ENCODE measurements at places on chromosomes 3 and 15.

DNA sequence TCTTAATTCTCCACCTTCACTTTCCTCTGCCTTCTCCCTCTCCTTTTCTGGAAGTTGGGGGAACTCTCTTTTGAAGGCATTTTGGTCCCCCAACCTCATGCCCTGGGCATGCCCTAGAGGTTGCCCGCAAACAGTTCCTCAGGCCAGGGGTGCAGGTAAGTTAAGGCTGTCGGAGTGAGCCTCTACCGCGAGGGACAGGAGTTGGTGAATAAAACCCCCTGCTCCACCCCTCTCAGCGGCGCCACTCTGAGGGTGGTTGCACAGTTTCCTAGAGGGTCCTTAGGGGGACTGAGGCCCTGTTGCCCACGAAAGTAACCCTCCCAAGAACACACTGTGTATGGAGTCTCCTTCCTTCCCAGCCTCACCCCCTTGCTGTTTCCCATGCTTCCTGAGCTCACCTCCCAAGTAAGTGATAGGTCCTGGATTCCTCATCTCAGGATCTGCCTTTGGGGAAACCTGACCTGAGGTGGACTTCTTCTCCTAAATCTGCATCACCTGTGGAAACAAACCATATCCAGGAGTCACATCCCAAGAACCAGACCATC is 23.1 kb upstream of the THSD4 start:
- DNase-seq, result no peak

GRCh38 chr3:101509811-101510210 is 3.2 kb downstream of the SENP7 start:
- no peak for DNase-seq

- DNase-seq, result no peak
Measured at GRCh38 chr3:183287301-183287971, 34.4 kb downstream of the B3GNT5 start.

DNA sequence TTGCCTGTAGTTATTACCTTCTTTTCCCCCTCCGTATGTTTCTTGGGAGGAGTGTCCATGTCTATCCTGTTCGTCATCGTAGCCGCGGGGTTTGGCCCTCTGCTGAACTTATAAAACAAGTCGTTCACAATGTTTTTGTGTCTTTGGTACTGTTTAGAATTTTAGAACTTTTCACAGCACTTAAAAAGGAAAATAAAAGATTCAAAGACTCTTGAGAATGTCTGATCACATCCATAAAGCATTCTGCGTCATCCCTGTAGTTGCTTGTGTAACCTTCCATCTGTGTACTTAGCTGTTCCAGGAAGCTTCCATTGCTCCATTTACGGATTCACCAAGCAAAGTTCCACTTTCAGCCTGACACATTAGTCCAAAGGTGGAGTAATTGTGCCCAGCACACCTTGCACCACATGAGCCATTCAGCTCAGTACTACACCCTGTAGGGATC is 677.1 kb upstream of the NR2F2 start:
- DNase-seq, result no peak

DNA sequence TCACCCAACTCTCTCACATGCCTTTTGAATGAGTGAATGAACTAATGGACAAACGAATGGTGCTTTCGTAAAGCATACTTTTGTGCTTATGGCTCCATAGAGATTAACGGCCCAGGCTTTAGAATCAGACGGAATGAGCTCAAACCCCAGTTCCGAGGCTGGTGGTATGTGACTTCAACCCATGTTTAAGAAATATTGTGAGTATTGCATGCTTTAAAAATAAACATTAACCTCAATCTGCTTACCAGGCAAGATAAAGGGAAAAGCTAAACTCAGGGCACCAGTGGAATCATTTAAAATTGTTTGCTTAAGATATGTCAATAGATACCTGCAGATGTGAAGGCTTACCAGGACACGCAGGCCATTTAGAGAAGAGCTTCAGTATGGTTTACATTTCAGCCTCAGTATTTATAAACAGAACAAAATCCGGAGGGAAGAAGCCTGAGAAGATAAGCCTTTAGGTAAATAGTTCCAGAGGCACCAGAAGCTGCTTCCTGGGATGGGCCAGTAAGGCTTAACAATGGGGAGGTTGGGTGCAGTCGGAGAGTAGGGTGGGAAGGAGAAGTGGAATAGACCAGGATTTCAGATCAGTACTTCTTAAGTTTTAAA is 186.4 kb downstream of the ADAMTS9 start:
- no peak for DNase-seq

DNA sequence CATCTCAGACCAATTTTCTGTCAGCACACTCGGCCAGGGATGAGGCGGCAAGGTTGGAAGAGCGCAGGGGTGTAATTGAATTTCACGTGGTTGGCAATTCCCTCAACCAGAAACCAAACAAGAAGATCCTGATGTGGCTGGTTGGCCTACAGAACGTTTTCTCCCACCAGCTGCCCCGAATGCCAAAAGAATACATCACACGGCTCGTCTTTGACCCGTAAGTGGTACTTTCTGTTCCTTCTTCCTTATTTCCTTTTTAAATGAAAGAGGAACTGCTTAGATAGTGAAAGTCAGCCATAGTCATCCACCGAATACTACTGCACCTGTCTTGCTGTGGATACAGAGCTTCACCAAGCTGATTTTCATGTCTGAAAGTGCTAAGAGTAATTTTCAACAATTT is 60.1 kb downstream of the SGO1 start:
- DNase-seq, result no peak

DNA sequence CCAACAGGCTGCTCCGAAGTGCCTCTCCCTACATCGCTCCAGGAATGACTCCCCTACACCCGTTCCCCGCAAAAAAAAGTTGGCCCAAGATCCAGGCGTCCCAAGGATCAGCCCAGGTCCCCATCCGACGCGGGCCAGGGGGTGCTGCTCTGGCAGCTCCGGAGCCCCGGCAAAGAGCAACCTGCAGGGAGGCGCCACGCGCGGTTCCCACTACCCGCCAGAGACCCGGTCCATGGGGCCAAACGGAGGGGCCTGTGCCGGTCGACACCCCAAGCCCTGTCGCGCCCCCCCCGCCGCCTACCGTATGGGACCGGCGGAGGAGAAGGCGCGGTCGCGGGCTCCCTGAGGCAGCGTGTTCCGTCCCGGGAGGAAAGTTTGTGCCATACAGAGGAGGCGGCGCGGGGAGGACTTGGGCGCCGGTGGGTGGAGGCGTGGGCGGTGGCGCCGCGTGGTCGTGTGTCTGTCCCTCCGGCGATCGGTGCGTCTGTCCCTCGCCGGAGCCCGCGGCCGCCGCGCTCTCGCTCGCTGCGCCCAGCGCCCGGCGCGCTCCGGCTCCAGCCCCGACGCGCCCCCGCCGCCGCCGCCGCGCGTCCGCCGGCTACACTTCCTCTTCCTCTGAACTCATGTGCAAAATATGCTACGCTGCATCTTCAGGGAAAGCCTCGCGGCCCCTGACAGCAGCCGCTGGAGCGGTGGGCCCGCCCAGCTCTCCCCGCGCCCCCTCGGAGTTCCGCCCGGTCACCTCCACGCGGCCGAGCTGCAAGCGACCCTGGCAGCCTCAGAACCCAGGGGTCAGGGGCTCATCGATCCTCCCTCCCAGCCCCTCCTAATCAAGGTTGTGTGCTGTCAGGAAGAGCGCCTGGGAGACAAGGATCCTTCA is at the start of gene RFTN1:
RFTN1 (minus strand) TSS at position 559 of the 880 bp plus-strand sequence. CDS start 19,830 bp downstream, outside the sequence.
- no peak for DNase-seq

- DNase-seq, result no peak
Measured at GRCh38 chr3:132595014-132595413, 2.1 kb upstream of the ACKR4 start.

GRCh38 chr15:93820566-93820965 is 410.8 kb upstream of the MCTP2 start:
- no peak for DNase-seq

GRCh38 chr15:100900136-100900794 is 18.9 kb upstream of the LRRK1 start:
- DNase-seq, result no peak

DNA sequence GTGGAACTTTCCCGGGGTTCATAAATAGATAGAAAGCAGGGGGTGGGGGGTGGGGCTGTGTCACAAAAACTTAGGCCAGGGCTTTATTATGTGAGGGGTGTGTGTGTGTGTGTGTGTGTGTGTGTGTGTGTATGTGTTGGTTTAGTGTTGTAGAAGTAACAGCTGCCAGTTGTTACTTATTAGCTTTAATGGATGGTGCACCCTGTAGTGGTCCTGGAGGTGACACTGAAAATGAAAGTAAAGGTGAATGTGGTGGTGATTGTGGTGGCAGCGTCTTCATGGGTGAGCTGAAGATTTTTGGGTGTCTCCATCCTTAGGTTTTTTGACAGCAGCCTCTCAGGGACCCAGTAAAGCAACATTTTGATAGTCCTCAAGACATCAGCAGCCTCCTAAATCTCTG is 449.9 kb downstream of the PDCD6IP start:
- no peak for DNase-seq

- DNase-seq, result no peak
Measured at GRCh38 chr3:43485931-43486330, 135.9 kb downstream of the ANO10 start.

All from Panc1 (cell line).